Activated CD8-positive, alpha-beta memory T cell treated with anti-CD3 and anti-CD28 coated beads for 1 hour (primary cell): ENCODE measurements at places on chromosomes 5 and 9.

DNA sequence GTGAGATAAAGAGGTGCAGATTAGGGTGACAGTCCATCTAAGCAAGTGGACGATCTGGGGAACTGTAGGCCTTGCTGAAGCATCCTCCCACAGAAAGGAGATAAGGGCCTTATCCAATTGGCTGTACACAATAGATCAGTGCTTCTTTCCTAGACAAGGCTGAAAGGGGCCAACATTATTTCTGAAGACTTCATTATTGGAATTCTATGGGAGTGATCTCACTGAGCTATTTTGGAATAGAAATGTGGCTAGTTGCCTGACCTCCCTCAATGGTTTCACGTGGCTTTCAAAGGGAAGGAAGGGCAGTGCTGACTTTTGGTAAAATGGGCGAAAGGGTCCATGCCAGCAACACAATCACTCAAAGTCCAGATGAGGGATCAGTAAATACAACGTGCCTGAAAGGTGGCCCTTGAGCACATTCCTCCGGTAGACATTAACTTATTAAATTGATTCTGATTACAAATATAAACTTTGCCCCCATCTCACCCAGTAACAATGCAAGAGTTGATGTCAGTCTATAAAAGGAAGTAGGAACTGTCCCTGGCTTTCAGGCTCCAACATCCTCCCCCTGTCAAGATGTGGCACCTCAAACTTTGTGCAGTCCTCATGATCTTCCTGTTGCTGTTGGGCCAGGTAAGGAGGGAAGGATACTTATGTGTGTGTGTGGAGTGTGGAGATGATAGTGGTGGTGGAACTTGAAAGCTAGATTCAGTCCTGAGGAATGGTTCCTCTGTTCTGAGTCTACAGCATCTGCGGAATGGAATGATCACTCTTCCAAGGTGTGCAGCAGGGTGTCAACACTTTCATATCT lies at the start of gene LEAP2:
TSS of gene LEAP2 (plus strand) at position 550 of the 811 bp plus-strand sequence. CDS start at position 577, 27 bp downstream.
- no peak for DNase-seq

- no peak for DNase-seq
These were observed 126.8 kb upstream of the PTPN3 start for GRCh38 chr9:109624896-109625295.

DNA sequence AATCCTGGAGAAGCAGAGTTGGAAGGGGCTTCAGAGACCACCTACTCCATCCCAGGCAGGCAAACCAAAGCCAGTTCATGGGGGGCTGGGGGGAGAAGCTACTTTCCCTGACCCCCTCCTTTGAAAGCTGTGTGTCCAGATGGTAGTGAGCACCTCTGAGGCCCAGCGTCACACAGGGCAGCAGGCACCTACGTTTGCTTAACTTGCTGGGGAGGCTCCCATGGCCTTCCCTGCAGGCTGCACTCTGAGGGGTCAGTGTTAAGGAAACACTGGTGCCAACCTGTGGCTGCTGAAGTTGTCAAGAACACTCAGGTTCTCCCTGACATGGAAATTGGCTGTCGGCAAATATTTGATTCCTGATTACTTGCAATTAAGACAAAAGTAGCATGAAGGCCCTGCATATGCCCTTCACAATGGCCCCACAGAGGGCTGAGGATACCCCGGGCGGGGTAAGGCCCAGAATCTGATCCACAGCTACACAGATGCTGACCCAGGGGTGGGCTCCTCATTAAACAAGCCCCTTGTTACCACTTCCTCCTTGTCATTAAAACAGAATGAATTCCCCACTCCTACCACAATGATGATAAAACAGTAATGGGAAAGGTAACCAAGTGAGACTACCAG lies 208.5 kb downstream of the FSTL4 start:
- no peak for DNase-seq

GRCh38 chr5:76604838-76605237 lies 18.4 kb downstream of the F2RL2 start:
- no peak for DNase-seq

- no peak for DNase-seq
These were observed 22.6 kb downstream of the OTULIN start for GRCh38 chr5:14687023-14687665.

- no peak for DNase-seq
These were observed 71.3 kb upstream of the VCAN start for GRCh38 chr5:83400241-83400640.

- no peak for DNase-seq
These were observed 5.9 kb downstream of the MGAT4B start for GRCh38 chr5:179800696-179801201.

- no peak for DNase-seq
These were observed 237.5 kb downstream of the CHSY3 start for GRCh38 chr5:130141659-130142320.

DNA sequence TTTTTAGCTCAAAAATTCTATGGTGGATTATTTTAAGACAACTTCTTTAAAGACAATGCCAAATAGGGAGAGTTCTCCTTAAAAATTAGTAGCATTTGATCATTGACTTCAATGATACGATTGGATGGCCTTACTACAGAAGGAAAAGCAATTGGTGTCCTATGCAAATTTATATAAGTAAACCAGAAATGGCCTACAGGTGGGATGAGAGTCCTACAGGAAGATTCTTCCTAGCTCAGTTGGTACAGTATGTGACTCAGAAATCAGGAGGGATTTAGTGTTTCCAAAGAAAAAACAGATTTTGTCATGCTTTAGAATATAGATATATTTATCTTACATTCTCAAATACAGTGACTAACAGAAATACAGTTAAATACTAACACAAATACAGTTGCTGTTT lies 6.5 kb downstream of the ANKRA2 start:
- DNase-seq = no peak

GRCh38 chr9:20264896-20265295 lies 357.4 kb downstream of the MLLT3 start:
- DNase-seq = no peak

DNA sequence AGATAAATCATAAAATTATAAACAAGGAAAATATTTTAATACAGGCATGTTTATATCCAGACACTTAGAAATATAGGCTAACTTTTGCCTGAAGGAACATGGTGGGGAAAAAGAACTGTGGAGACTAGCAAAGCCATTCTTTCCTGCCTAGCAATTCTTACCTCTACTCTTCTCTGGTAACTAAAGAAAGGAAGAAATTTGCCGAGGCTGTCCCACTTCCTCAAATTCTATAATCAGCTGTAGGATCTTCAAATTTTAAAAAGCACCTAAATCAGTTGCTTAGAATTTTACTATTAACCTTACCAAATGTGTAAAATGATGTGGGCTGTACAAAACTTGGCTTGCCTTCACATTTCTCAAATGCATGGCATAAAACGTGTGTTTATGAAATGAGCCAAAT lies 249.1 kb upstream of the SMARCA2 start:
- DNase-seq = no peak

DNA sequence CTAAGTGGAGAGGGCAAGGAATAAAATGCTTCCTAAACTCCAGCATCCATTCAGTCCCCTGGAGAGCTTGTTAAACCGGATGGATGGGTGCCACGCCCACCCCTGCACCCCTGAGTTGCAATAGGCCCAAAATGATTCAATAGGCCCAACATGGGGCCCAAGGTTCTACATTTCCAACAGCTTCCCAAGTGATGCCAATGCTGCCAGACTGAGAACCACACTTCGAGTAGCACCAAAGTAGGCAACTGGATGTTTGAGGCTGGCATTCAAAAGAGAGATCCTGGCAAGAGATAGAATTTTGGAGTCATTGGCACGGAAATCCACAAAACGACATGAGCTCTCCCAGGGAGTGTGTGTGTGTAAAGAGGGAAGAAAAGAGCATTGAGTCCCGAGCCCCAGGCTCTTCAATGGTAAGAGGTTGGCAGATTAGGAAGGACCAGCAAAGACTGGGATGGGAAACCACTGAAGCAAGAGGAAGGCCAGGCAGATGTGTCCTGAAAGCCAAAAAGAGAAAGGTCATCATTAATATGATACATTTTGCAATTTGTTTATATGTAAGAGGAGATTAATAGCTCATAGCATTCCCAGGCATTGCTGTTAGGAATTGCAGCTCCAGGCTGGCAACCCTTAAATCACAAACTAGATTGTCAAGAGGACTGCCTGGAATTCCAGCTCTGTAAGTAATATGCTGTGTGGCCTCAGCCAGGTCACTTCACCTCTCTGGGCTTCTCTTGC lies 130.6 kb downstream of the KCNIP1 start:
- DNase-seq = no peak

DNA sequence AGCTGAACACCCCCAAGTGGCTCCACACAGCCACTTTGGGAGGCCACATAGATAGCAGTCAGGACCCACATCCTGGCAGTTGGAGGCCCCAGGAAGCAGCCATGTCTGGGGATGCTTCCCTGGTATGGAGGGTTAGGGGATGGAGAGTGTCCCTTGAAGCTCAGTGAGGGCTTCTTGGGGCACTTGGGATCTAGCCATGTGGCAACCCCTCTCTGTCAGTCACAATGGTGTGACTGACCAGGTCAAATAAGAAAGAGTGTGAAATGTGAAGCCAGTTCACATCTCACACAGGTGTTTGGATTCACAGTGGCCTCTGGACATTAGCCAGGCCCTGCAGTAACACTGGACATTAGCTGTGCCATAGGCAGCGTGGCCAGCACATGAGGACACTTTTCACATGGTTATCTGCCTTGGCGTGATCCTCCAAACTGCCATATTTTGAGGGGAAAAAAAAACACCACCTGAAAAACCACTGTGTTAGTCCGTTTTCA lies 53.9 kb upstream of the IL17B start:
- DNase-seq = no peak

- DNase-seq = no peak
These were observed 13.5 kb upstream of the BARX1 start for GRCh38 chr9:93968451-93969327.

DNA sequence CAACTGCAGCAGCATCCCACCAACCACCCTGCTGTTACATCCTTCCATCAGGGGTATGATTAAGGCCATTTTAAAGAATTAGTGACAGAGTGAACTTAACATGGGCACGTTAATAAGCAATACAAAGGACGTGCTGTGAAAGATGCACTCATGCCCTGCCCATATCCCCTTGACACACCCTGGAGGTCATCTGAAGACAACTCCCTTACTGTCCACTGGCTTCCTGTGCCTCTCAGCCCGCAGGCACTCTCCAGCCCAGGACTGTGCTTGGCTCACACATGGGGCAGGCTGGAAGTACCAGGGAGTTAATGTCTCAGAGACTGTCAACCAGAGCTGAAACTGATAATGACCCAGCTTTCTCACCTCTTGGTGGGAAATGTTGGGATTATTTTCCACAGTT lies 81.8 kb downstream of the TRIM36 start:
- no peak for DNase-seq

DNA sequence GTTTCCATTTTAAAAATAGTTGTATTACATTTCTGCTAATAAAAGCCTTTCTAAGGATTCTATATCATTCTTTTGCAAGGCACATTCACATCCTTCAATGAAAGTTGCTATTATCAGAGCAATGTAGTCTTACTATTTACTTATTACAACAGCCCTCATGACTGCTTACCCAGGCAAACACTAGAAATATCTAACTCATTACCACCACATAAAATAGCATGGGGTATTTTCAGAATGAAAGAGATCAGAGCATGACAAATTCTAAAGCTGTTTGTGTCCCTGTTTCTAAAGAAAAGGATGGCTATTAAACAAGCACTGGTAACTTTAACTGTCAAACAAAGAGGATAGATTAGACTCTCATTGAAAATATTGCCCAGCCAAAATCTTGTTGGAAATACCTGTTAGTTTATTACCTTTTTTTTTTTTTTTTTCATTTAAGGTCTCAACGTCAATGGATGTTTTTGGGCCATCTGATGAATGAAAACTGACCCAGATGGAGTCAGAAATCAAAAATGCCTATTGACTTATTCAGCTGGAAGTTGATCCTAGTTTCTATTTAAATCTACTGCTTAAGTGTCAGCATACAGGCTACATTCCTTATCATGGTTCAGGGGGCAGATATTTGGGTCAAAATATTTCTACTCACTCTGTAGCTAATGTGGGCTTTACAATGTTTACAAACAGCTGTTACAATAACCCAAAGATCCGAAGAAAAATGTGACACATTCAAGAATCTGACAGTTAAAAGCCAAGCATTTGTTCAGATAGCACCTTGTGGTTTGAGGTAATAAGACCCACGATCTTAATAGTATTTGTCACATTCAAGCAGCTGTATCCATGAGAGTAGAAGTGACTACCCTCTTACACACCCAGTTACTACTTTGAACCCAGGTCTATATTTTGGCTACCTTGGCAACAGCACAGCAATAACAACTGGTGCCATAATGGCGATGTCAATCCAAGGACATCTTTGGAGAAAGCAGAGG lies 554.8 kb upstream of the MEF2C start:
- DNase-seq = no peak

DNA sequence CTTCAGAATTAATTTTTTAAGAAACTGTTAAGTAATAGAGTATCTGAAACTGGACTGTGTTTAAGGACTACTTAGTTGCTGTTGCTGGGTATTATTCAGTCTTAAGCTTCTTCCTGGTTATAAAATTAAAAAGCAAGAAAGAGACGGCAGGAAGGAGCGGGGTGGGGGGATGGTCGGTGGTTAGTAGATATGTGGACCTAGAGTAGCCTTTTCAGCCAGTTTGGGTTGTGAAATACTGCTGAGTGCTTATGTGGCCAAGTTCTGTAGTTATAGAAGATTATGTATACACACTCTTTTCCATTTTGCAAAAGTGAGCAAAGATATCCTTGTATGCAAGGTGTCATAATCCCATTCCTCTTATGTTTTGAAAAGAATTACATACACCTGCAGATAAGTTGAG lies 28.5 kb downstream of the TRIO start:
- no peak for DNase-seq

- no peak for DNase-seq
These were observed 155.4 kb downstream of the GOLPH3 start for GRCh38 chr5:32018476-32019436.

DNA sequence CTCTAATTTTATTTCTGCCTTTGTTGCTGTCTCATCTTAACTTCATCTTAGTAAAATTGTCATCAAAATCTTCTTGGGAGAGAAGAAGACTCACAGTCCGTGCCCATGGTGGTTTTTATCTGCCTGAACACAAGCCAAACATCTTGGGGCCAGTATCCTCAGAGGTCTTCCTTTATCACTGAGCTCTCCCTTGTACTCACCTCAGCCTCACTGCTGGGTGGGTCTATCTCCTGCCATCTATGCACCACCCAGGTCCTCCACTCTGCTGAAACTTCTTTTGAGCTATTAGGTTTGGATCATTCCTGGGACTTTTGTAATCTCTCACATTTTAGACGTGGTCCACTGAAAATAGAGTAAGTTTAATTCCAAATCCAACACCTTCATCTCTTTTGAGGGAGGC lies 116.3 kb upstream of the EPB41L4A start:
- DNase-seq = no peak

DNA sequence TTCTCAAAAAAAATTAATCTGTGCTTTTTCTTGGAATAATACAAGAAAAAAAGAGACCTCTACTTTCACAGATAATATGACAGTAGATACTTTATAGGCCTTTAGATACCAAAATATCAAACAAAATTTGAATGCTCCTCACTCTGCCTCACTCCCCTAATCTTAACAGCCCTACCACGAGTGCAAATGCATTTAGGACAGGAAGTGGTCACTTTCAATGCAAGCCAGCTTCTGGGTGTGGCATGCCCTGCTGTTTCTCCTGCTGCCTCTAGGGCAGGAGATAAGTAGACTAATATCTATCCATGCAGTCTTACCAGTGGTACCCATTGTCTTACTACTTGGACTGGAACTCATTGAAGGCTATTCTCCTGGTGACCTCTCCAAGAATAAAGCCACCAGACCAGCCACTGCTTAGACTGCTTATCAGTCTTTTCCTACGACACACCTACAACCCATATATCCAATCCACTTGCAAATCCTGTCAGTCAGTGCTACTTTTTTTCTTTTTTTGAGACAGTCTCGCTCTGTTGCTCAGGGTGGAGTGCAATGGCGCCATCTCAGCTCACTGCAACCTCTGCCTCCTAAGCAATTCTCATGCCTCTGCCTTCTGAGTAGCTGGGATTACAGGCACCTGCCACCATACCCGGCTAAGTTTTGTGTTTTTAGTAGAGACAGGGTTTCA lies 23.0 kb downstream of the FRRS1L start:
- DNase-seq = no peak
